ENCODE measurements at places on chromosomes 3 and 15.

DNA sequence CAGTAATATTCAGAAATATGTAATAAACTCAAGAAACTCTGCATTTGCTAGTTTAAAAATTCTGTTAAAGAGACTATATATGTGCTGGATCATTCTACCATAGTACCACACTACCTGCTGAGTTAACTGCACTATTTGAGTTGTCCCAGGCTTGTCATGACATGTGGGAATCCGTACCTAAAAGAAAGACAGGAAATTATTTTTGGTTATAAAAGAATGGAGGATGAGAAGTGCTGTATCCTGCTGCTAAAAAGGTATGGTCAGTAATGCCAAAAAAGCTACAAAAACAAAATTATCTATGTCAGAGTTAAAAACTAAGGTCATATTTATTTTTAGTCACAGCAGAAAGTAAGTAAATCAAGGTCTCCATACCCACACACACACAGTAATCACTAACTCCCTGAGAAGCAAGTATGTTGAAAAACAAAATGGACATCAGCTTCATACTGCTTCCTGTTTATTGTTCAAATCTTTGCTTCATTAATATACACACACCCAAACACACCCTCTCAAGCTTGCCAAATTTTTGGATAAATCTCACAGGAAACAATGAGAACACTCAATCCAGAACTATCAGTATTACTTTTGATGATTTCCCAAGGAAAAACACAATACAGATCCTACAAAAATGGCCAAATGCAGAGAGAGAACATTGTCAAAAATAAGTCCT lies 33.7 kb downstream of the DENND6A start:
- DNase-seq, result no peak

GRCh38 chr3:197504641-197505121 lies 51.1 kb downstream of the BDH1 start:
- DNase-seq, result no peak

- DNase-seq, result no peak
Measured at GRCh38 chr15:58538225-58538727, 106.5 kb downstream of the LIPC start.

DNA sequence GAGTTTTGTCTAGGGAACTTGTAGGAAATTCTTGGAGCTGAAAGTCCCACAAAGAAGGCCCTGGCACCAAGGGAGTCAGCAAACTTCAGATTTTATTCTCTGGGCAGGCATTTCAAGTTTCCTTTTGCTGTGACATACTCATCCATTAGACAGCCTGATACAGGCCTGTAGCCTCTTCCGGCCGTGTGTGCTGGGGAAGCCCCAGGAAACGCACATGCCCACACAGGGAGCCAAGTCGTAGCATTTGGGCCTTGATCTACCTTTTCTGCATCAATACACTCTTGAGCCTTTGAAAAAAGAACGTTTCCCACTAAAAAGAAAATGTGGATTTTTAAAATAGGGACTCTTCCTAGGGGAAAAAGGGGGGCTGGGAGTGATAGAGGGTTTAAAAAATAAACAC lies 15.0 kb downstream of the TIGIT start:
- peak; percentile 47 for DNase-seq

- DNase-seq, result no peak
Measured at GRCh38 chr15:88752501-88752900, 50.7 kb upstream of the ACAN start.

DNA sequence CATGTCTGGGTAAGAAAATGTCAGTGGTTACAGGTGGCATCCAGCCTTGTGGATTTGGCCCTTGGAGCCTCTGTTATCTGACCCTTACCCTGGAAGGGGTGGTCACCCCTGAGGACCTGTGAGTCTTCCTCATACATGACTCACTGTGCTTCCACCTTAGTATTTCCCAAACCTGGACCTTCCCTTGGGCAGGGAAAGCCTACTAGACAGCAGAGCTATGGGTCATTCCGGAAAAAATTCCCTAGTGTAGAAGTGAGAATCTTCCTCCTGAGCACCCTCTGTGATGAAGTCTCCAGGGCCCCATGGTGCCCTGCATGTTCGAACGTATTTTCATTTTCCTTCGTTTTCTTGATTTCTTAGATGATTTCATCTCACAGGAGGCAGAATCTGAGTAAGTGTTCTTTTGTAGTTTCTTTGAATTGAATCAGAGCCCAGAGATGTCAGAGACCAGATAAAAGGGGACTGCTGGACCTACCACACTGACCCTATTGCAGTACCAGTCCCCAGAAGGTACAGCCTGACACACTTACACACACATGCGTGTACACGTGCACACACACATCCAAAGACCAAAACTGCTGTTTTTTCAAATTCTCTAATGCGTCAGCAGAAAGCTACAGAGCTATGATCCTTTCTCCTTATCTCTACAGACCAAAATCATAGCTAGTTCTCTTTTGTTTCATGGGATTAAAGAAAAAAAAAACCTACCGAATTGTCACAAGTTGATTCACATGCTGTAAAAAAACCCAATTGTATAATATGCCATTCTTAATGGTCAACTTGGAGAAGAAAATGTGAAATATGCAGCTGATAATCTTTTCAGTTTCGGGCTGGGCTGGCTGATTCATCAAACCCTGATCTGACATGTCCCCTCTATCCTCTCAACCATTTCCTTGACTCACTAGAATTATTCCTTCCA lies 50.5 kb upstream of the ARHGEF3 start:
- DNase-seq, result no peak

GRCh38 chr15:89349206-89349558 lies 14.6 kb upstream of the POLG start:
- no peak for DNase-seq

GRCh38 chr3:161510510-161511260 lies 14.1 kb downstream of the OTOL1 start:
- no peak for DNase-seq

DNA sequence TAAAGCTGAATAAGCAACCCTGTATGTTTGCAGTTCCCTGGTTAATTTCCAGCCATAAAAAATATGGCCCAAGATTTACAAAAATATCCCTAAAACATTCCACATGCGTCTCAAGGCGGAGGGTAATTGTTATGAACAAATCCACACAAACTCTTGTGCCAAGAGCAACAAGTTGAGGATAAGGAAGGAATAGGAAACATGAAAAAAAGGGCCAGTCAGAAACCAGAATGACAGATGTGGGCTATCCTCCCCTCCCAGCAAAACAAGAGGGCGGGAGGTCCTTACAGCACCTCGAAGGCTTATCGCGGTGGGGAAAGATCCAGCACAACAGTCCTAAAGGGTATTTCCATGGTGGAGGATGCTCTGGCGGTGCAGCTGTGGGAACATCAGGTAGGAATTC lies 155.6 kb upstream of the HES1 start:
- DNase-seq, result no peak

DNA sequence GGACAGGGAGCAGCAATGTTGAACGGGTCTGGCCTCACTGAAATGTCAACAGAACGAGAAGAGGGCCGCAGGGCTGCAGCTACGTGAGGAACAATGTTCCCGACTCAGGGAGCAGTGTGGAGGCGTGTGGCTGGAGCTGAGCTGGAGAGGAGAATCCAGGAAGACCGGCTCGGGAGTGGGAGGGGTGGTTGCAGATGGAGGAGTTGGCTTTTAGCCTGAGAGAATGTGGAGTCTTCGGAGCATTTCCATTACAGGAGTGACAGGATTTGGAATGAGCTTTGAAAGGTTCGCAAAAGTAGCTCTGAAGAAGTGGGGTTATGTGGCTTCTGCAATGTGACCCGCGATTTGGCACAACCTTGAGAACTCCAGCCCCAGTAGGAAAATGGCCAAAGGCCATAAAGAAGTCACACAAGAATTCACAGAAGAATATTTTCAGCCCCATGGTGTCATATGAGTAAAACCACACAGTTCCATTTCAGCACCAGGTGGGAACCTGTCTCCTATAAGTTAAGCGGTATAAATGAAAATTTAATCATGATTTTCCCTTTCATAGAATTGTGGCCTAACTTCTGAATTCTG lies 78.8 kb upstream of the NSMCE3 start:
- no peak for DNase-seq

GRCh38 chr3:193830791-193831191 lies 237.8 kb downstream of the OPA1 start:
- no peak for DNase-seq

DNA sequence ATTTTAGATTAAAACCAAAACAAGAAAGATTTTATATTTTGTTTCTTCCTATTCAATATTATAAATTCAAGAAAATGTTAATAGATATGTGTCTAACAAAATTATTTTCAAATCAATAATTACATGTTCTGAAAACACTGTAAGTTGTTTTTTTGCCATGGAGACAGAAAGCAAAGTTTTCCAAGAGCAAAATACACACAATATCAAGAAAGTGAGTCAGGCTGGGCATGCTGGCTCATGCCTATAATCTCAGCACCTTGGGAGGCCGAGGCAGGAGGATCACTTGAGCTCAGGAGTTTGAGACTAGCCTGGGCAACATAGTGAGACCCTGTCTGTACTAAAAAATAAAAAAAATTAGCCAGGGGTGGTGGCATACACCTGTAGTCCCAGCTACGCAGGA lies 71.7 kb downstream of the TTC23 start:
- DNase-seq, result no peak

DNA sequence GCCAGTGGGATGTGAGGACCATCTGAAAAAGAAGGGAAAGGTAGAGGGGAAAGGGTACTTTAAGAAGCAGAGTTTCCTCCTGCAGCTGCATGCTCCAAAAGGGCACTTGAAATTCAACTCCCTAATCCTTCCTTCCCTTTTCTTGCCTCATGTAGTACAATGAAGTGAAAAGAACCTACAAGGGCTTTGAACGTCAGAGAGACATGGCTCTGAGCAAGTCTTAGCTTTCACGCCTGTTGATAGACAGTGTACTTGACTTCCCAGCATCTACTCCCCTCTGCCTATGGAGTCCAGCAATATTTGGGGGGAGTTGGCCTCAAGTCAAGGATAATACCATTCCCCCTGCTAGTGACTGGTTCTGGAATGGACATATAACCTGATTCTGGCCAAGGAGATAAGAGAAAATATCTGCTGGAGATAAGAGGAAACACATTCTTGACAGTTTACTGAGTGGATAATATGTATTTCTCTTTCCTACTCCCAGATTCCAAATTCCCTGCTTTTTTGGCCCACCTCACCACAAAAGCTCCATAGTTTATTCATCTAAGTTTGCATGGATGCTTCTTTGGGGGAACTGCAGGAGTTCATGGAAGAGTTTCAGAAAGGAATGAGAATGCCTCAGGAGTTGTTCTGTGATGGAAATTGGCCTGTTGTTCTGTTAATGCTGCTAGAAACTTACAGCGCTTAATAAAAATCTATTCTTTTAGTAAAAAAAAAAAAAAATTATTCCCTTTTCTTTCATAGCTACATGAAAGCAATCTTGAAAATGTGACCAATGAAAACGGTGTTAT lies 193.0 kb upstream of the TPM1 start:
- DNase-seq, result no peak

DNA sequence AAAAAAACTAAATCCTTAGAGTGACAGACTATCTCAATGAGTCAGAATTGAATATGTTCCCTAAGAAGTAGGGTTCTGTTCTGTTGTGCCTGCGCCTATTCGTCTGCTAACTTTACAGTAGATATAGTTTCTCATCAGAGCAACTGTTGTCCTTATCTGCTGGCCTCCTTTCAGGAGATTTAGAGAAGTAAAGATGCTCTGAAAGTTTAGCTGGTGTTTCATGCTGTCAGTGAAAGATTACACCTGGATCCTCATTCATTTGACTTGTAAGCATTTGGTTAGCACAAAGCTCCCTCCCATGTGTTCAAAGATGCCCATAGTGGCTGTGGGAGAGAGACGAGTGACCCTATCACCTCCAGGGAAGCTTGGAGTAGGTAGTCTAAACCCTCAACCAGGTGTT lies 35.0 kb downstream of the SUCNR1 start:
- DNase-seq, result no peak

- DNase-seq, result no peak
Measured at GRCh38 chr15:78536134-78536533, 4.1 kb upstream of the PSMA4 start.

DNA sequence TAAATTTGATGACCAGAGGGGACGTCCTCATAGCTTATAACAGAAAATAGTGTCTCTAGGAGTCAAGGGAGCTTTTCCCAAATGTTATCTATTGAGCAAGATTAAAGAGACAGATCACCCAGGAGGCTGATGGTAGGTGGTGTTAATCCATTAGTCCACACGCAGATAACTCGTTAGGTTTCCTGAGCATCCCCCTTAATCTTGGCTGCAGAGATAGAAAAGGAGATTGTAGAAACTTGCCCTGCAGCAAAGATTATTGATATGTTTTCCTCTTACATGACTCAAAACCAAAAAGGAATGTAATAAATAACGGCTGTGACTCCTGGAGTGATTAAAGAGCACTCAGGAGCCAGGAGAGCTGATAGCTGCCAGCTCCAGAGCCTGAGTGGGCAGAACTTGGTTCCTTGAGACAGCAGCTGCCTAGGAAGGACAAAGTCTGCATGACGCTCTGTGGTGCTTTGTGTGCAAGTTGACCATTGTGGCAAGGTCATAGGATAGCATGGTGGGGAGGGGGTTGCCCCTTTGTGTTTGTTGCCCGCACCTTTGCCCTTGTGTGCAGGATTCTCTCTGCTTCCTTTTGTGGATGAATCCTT lies 234.8 kb downstream of the PTPRG start:
- DNase-seq, result no peak

DNA sequence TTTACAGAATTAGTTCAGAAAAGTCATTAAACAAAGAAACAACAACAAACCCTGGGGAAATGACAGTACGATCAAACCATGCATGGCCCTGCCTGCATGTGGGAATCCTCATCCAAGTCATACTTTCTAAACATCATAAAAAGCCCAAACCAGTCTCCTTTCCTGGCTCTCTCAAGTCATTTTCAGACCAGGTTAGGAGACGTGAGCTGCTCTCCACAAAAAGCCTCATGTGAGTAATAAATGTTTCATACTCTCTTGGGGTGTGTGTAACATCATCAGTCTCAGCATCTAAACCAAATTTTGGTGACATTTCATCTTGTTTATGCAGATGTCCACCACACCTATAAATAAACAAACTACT lies 18.9 kb downstream of the GREM1 start:
- no peak for DNase-seq

- no peak for DNase-seq
Measured at GRCh38 chr3:54535619-54536018, 392.2 kb downstream of the LRTM1 start.

- DNase-seq, result no peak
Measured at GRCh38 chr3:36433511-36433910, 53.2 kb downstream of the STAC start.

- DNase-seq, result no peak
Measured at GRCh38 chr3:128073807-128074206, 21.6 kb downstream of the SEC61A1 start.

- DNase-seq, result no peak
Measured at GRCh38 chr3:62329971-62330370, 43.4 kb downstream of the FEZF2 start.

- DNase-seq, result no peak
Measured at GRCh38 chr3:58434990-58435389, 1.4 kb upstream of the PDHB start.

GRCh38 chr3:193903966-193904365 lies 232.0 kb upstream of the HES1 start:
- DNase-seq, result no peak

Measured in T-helper 17 cell (primary cell).